ENCODE measurements at places on chromosomes 2 and 18. TPM values are rescaled to one million over a fixed set of nuclear protein-coding genes. Genes with fewer than 3 reads are reported as not detected.

Gene NEU2
- total RNA-seq, result not detected

Gene LAMA3
- 0.18 TPM for total RNA-seq

Gene TBR1
- total RNA-seq, result not detected

Gene RMND5A
- 17.8 TPM for total RNA-seq

Gene RGPD3
- total RNA-seq, result 0.18 TPM

Gene GALNT13
- not detected for total RNA-seq

Gene MSH6
- 72.5 TPM for total RNA-seq

Gene GCG
- not detected for total RNA-seq

Gene UGT1A4
- not detected for total RNA-seq

Gene POMC
- not detected for total RNA-seq

Gene CBLN2
- total RNA-seq, result not detected

Measured in IMR-90 (cell line).